Lung (tissue), 17 donors: ENCODE measurements at places on chromosomes 1 and 21. TPM values are rescaled to one million over a fixed set of nuclear protein-coding genes. Genes with fewer than 3 reads are reported as not detected.
A peak's percentile ranks its signal among the peaks of the same experiment; 100 is the strongest.

DNA sequence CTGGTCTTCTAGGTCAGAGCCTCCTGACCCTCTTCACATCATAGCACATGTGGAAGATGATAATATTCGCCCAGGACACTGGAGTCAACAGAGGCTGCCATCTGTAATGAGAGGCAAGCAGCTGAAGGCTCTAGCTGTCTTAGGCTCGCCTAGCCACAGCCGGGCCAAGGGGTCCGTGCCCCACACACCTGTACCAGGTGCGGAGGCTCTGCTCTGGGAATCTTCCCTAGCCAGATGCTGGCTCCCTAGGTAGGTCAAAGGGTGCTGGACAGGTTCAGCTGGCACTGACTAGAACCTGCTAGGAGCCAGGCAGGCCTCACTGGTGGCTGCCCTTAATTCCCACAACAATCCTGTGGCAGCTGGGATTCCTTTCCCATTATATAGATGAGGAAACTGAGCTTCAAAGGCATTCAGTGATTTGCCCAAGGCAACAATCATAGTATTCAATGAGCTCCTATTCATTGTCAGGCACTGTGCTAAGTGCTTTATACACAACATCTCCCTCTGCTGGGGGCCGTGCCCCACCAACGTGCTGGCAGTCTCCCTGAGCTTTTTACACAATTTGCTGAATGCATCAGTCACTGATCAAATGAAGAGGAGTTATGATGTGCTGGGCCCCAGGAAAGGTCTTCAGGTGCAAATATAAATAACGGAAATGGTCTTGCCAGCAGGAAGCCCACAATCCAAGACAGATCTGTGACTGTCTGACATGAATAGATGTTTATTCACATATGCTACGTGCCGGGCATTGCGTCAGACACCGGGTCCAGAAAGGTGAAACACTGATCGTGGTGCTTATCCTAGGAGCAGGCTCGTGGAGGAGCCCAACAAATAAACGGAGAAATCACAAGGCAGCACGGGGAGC is 58.0 kb downstream of the DDX20 start:
- DNase-seq, result no peak

DNA sequence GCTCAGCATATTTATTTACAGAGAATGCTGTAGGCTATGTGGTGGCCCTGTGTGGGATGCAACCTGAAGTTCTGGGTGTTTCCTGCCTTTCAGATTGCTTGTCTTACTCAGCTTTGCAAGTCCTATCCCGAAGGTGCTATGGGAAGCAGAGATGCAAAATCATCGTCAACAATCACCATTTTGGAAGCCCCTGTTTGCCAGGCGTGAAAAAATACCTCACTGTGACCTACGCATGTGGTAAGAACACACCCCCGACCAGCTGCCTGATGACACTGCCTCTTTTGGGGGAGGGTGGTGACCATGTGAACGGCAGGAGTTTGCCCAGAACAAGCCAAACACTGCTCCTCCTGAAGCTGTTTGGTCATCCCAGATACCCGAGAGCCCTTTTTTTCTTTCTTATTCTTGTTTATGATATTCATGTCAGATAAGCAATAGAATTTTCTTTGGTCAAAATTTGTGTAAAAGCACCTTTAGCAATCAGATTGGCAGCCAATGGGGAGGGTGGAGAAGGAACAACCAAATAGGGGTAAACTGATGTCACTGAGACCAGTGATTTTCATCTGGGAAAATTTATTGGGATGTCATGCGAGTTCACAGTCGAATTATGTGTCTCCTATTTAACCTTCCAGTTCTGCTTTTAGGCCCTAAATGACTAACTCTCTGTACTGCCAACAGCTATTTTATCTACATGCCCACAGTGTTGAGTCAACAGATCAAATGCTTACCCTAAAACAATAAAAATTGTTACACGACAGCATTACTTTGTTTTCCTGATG is 82.6 kb downstream of the EVA1C start:
- no peak for DNase-seq

- DNase-seq, result no peak
Observed at GRCh38 chr1:174160109-174160473, 771 bp downstream of the RABGAP1L start.

GRCh38 chr1:228271701-228272251 is 63.9 kb downstream of the OBSCN start:
- no peak for DNase-seq

Gene GALE
- 21.4 TPM for total RNA-seq

Gene SEMA6C
- total RNA-seq, result 6.4 TPM

Gene SDC3
- 41.8 TPM for total RNA-seq

- no peak for DNase-seq
Observed at GRCh38 chr1:11931845-11932244, 2.7 kb upstream of the PLOD1 start.

DNA sequence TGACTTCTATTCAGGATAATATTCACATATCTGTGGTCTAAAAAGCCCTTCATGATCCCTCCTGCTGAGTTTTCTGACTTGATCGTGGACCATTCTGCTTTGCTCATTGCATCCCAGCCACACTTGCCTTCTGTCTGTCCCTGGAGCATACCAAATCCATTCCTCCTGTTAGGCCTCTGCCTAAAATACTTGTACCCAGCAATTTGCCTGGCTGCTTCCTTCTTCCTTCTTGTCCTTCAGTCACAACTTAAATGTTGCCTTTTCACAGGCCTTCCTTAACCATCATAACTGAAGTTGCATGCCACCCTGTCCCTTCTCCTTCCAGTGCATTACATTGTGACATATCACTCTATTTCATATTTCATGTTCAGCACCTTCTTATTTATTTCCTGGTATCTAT is 4.3 kb downstream of the CR2 start:
- DNase-seq, result no peak

- DNase-seq, result peak; percentile 37
Observed at GRCh38 chr1:234230414-234230862, 142.8 kb upstream of the COA6 start.

Gene POU3F1
- total RNA-seq, result 0.15 TPM

Gene LCE2B
- total RNA-seq, result not detected

Gene CR1L
- 2.6 TPM for total RNA-seq

Gene S100A7
- total RNA-seq, result not detected

GRCh38 chr1:88697503-88697902 is 13.4 kb downstream of the PKN2 start:
- DNase-seq, result no peak

Gene SPRR4
- total RNA-seq, result not detected

Gene PDC
- not detected for total RNA-seq

- no peak for DNase-seq
Observed at GRCh38 chr1:101723415-101723814, 273.3 kb downstream of the OLFM3 start.

- peak; percentile 13 for DNase-seq
Observed at GRCh38 chr1:27137544-27138075, 17.3 kb downstream of the SLC9A1 start.

Gene CHD1L
- total RNA-seq, result 28.1 TPM

GRCh38 chr1:160285506-160285905 is 573 bp upstream of the PEX19 start:
- no peak for DNase-seq

- no peak for DNase-seq
Observed at GRCh38 chr1:86699186-86699585, 5.2 kb upstream of the SH3GLB1 start.

- DNase-seq, result no peak
Observed at GRCh38 chr1:15676688-15677661, 7.1 kb upstream of the PLEKHM2 start.

DNA sequence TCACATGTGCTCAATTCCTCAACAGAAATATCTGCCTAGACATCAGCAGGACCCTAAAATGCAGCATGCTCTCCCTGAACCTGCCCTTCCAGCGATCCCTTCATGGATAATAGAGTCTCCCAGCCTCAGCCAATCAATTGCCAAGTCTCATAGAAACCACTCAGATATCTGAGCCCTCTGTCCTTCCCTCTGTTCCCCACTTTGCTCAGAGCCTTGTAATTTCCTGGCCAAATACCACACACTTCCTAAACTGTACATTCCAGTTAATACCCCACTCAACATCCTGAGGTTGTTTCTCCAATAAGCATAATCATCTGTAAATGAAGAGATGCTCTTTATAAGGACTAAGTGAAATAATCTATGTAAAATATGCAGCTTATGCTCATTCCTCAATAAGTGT is 59.3 kb upstream of the PTGFRN start:
- DNase-seq, result no peak

Gene NHLH1
- total RNA-seq, result 0.18 TPM

- DNase-seq, result no peak
Observed at GRCh38 chr1:172457479-172458130, 13.7 kb upstream of the PIGC start.

- DNase-seq, result peak; percentile 75
Observed at GRCh38 chr1:41240781-41241353, 1.2 kb downstream of the SCMH1 start.

DNA sequence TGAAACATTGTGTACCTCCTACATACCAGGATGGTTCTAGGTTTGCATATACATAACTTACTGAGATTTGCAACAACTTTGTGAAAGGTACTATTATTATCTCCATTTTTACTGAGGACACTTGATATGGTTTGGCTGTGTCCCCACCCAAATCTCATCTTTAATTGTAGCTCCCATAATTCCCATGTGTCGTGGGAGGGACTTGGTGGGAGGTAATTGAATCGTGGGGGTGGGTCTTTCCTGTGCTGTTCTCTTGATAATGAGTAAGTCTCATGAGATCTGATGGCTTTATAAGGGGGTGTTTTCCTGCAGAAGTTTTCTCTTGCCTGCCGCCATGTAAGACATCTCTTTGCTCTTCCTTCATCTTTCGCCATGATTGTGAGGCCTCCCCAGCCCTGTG is 40.1 kb downstream of the IGSF21 start:
- no peak for DNase-seq

Gene KRTAP26-1
- total RNA-seq, result not detected

DNA sequence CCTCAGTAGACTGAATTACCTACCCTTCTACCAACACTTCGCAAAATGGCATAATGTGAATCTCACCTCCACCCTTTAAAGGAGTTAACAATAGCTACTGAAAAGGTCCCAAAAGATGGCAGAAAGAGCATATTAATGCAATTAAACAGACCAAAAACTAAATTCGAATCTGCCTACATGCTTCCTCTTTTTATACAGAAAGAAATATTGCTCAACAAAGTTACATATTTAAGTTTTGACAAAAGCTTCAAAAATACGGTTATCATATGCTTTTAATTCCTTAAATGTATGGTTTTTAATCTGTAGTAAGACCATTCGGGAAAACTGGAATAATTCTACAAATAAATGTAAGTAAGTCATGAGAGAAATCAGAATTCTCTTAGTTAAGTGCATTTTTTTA is 2.2 kb downstream of the APP start:
- DNase-seq, result peak; percentile 2

DNA sequence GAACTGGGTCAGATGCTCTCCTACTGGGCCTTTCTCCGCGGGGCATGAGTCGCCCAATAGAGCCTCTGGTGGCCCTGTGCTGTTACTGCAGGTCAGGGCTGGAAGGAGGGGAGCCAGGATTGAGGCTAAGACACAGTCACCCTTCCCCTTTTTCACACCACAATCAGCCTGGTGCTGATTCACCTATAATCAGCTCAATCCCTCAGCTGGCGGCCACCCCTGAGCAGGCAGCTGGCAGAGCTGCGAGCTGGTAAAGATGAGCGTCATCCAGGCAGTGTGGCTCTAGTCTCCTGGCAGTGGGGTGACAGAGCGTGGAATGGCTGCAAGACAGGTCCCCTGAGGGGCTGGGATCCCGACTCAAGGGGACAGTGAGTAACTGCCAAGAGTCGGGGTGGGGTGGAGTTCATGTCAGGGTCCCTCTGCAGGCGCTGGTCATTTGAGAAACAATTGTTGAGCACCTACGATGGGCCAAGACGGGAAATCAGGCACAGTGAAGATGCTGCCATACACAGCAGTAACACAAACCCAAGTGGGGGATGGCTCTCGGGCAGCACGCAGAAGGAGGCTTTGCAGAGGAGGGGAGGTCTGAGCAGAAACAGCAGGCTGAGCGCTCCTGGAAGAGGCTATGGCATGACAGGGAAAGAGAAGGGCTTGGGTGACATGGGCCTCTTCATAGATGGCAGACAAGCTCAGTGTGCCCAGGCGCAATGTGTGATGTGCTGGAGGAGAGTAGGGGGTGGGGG is 21.8 kb downstream of the ATF3 start:
- peak; percentile 61 for DNase-seq

GRCh38 chr1:54219688-54220003 is 19.7 kb downstream of the MRPL37 start:
- DNase-seq, result no peak

Gene KPRP
- not detected for total RNA-seq

GRCh38 chr1:246800756-246801155 is 76.5 kb downstream of the SCCPDH start:
- no peak for DNase-seq

- no peak for DNase-seq
Observed at GRCh38 chr1:228343191-228343661, 63.4 kb downstream of the TRIM11 start.

DNA sequence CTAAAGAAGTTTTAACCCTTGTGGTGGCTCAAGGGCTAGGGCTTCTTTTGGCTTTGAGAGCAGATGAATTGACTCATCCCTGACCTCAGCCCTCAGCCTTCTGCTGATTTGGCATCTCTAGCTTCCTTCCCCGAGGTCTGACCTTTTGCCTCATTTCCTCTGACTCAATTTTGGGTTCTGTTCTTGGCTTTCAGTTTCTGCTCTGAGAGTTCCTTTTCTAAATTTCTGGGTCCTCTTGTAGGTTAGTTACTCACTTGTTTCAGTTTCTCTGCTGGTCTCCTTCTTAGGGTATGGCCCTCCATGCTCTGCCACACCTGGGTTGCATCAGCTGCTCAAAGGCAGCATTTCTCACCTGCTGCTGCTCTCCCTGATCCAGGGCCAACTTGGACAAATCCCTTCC is 19.4 kb downstream of the PDE4B start:
- DNase-seq, result peak; percentile 20

GRCh38 chr1:100626397-100626796 is 88.5 kb downstream of the GPR88 start:
- DNase-seq, result no peak

Gene ARID4B
- 30.1 TPM for total RNA-seq

GRCh38 chr1:212438831-212439237 is 6.1 kb downstream of the NENF start:
- no peak for DNase-seq

- no peak for DNase-seq
Observed at GRCh38 chr1:111811891-111812290, 56.2 kb downstream of the DDX20 start.

DNA sequence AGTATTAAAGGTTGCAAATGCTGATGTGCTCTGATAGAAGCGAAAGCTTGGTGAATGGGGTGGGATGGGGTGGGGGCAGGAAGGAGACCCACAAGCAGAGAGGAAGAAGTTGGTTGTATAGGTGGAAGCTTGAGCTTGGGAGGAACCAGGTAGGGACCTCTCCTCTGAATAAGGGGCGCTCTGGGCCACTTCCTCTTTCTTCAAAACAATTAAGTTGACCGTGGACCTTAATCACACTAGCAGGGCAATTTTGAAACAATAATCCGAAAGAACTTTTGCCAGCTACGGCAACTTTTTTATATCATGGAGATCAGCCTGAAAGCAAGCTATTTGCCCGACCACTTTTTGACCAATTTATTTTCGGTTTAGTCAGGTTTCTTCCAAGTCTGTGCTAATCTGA is 1.9 kb upstream of the DYRK1A start:
- no peak for DNase-seq

GRCh38 chr1:48750109-48750508 is 26.6 kb downstream of the BEND5 start:
- no peak for DNase-seq
